ENCODE measurements at places on chromosomes 3 and 15.

DNA sequence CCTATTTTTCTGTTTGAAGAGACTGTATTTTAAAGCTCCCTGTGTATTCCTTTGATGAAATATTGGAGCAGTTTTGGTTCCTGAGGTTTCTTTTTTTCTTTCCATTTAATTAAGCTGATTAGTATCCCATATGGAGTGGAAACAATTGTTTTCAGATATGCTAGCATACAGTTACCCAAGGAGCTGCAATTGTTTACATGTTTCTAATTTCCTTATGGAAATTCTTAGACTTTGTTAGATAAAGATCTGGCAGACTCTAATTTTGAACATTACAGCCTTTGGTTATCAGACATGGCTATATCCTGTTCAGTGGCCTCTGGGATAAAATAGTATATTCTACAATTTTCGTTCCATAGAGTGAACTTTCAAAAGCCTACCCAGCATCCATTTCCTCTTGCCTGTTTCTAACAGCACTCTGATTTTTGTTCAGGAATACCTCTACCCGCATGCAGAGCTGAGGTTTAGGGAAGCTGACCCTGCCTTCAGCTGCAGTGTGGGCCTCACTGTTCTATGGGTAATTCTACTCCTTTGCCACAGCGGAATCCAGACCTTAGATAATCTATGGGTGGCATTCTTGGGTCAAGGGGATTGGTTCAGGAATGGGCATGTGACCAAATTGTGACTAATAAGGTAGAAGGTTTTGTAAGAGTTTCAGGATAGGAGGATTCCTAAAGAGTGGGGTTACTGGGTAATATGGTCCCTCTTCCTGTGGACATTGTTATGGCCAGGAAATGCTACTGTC lies 161.1 kb upstream of the ANKRD28 start:
- DNase-seq, result no peak

DNA sequence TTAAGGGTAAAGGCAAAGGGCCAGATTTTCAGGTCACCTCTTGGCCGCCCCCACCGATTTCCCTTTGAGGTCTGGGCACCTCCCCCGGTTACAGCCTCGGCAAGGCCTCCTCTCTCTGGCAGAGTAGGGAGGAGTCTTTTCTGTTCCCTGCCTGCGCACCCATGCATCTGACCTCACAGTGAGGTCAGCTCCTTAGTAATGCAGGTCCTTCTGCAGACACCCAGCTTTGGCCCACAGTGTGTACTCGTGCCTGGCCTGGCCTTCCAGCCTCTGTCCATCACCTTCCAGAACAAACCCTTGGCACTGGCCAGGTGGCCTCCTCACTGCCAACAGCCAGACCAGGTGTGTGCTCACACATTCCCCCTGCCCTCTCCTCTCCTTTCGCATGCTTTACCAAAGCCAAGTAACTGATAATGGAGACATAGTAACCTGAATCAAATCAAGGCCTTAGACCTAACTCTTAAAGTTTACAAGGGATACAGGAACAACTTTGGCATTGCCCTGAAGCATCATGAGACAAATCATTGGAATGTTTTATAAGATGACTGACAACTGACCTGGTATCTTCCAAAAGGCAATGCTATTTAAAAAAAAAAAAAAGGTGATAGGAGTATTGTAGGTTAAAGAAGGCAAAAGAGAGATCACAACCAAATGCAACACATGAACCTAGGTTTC lies 61.3 kb downstream of the CORO2B start:
- peak; percentile 55 for DNase-seq

GRCh38 chr3:99191186-99191585 lies 289.7 kb upstream of the DCBLD2 start:
- DNase-seq, result no peak

- no peak for DNase-seq
These were observed 45.7 kb upstream of the ABI3BP start for GRCh38 chr3:101038880-101039279.

GRCh38 chr3:69718866-69719586 lies 20.2 kb upstream of the MITF start:
- no peak for DNase-seq

GRCh38 chr15:98937413-98938104 lies 70.0 kb downstream of the PGPEP1L start:
- no peak for DNase-seq

- no peak for DNase-seq
These were observed 112.8 kb upstream of the BCL6 start for GRCh38 chr3:187858041-187858440.
